ENCODE measurements at places on chromosomes 6 and 20.

DNA sequence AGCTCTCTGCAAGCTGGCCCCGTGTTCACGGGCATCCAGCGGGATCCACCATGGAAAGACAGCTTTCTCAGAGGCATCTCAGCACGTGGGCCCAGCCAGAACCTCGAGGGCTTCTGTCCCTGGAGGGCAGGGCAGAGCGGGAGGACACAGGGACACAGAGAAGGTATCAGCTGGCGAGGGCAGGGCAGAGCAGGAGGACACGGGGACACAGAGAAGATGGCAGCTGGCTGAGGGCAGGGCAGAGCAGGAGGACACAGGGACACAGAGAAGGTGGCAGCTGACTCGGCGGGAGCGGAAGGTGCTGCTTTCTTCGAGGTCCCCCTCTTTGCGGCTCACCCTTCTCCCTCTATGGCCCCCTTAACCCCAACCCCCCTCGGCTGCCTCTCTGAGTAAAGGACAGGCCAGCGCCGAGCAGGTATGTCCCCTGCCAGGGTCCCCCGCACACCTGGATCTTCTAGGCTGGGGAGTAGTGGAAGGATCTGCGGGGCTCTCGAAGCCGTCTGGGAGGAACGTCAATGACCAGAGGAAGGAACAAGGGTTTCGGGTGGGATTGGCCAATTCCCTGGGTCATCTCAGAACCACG is 28.9 kb upstream of the BHLHE23 start:
- no peak for DNase-seq

DNA sequence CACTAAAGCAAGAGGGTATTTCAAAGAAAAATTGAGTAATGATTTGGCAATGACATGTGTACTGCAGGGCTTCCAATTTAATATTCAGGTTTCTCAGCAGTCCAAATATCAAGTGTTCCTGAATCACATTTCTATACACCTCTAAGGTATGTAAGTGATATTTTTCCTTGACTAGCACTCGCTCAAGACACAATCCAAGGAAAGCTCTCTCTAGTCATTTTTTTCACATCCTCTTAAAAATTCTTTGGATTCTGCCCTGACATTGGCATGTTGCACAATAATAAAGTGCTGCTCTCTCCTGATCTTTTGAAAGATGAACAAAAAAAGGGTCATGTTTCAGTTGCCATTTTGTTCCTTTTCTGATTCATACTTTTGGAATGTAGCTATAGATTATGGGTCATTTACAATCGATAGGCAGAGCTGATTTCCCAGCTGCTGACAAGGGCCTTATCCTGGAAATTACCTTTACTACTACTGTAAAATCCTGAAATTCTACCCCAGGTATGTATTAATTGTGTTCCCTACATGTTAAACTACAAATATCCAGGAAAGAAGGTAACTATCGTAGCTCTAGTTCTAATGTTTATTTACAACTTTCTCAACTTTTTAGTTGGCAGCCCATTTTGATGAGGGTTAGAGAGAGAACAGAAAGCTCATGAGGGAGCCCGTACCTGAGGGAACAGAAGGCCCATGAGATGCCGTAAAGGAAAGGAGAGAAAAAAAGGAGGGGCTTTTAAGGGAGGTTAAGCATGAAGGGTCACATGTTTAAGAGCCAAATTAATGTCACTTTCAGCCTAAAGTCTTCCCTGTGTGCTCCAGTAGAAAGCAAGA is 22.2 kb upstream of the ADGRG6 start:
- no peak for DNase-seq

DNA sequence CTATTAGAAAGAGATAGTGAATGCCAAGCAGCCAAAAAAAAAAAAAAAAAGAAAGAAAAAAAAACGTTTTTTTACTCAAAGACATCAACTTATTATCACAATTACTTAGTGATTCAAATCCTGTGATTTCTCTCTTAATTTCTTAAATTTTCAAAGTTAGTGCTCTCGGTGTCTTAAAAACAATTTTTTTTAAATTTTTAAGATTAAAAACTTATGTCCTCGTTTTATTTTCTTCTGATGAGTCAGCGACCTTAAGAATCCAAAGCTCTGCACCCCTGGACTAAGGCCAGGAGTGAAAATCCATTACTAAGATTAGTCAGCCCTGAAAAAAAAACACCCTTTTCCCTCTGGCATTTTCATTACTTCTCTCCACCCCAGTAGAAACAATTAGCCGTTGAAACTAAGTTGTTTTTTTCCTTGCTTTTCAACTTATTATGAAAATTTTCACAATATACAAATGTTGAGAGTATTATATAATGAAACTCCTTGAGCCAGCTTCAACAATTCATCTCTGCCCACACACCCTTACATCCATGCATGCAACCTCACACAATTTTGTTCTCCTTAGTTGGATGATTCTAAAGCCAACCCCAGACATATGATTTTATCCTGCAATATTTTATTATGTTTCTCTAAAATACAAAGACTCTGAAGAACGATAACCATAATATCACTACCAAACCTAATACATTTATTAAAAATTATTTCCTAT is 85.6 kb upstream of the CARMIL1 start:
- DNase-seq: no peak

DNA sequence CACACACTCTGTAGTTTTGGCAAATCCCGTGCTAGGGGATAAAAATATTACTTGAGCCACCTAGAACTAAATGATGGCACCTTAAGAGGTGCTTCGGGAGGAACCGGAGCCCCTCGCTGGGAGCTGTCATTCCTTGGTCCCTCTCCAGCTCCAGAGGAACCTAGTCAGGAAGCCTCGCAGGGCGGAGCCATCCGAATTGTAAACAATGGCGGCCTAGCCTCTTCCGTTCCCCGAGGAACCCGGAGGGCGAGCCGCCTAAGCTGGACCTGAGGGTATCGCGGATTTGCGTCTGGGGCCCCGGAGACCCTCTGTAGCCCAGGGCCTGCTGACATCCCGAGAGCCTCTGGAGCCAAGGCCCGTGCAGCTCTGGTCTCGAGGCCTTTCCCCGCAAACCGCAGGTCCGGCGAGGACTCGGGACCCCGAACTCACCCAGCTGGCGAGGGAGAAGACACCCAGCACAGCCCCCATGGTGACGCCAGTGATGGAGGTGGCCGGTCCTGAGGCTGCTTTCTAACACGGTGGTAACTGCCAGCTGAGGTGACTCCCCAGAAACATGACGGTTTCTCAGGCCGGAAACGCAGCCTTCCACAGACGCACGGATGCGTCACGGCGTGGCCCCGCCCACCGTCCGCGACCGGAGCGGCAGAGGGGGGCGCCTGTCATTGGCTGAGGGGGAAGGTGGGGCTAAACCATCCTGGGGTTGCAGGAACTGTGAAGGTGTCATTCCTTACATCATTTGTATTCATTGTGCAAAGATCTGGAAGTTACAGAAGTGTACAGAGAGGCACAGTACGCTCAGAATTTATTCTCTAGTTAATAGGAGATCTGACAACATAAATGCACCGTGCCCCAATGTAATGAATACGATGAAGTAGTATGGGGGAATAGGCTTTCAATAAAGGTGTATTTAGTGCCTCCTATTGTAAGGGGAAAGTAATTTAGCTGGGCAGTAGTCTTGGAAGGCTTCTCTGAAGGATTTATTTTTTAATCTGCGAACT is at the start of gene SERINC3:
Gene SERINC3, minus strand, starts transcription at position 587 of the 998 bp plus-strand sequence. Its CDS starts 119 bp downstream, at position 468.
- peak; percentile 97 for DNase-seq

Measured in suppressor macrophage treated with lipopolysaccharide for 1 hour (primary cell).